NCI-H187 (cell line): ENCODE measurements at places on chromosomes 2 and 18.
A peak's percentile ranks its signal among the peaks of the same experiment; 100 is the strongest.

GRCh38 chr2:39715822-39716221 lies 50.1 kb downstream of the TMEM178A start:
- DNase-seq, result no peak

DNA sequence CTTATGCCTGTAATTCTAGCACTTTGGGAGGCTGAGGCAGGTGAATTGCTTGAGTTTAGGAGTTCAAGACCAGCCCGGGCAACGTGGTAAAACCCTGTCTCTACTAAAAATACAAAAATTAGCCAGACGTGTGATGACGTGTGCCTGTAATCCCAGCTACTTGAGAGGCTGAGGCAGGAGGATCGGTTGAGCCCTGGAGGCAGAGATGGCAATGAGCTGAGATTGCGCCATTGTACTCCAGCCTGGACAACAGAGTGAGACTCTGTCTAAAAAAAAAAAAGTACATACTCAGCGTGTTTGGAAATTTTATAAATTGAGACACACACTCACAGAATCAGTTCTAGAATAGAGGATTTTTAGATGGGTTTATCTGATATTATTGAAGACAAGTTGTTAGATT lies 17.1 kb upstream of the GIGYF2 start:
- no peak for DNase-seq

DNA sequence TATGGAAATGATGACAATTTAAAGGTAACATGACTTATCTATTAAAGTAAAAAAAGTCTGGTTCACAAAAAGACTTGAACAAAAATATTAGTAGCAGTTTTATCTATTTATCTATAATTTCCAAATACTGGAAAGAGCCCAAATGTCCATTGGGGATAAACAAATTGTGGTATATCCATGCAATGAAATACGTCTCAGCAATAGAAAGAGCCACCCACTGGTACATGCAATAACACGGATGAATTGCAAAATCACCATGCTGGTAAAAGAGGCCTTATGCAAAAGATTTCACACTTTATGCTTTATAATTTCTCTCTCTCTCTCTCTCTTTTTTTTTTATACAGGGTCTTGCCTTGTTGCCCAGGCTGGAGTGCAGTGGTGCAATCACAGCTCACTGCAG lies 91.4 kb upstream of the ASAP2 start:
- no peak for DNase-seq

DNA sequence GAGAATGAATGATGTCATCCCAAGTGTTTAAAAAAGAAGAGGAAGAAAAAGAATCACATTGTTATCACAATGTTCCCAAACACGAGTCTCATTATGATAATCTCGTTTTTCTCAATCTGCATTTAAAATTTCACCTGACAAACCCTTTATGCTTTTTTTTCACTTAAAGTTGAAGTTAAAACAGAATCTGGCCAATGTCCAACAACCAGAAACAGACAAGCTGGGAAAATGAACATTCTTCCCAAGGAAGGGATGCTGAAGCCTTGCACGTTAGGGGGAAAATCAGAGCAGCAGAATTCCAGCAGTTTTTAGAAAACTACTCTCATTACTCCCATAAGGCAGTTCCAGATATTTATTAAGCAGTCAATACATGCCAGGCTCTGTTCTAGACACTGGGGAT lies 245.3 kb downstream of the TMEM182 start:
- no peak for DNase-seq

GRCh38 chr2:222907790-222908441 lies 47.1 kb downstream of the ACSL3 start:
- DNase-seq, result no peak

DNA sequence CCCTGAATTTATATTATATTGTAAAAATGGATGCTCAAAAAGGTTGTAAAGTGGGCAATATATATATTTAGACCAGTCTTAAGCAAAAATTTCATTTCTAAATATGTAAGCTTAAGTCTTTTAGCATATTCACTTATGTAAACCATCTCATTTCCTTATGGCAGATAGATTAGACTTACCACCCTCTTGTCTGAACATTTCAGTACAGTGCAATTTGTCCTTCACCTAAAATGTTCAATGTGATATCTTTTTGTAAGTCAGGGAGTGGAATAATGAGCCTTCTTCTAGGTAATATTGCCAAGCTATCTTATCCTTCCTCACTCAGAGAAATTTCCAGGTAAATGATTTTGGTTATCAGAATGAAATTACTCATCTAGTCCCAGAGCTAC lies 92.3 kb downstream of the KLF7 start:
- no peak for DNase-seq

DNA sequence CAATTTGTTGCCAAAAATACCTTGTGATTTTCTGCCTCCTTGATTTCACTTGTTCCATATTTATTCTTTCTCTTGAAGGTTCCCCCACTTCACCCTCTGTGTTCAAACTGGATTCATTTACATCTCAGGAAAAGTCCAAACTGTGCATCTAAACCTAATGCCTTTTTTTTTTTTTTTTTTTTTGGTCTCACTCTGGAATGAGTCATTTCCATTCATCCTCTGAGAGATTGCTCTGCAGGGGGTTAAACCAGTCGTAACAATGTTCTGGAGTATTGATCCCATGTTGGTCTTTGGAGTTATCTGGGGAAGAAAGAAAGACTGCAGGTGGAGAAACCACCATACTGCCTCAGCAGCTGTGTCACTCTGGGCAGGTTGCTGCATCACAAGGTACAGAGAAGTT lies 119.7 kb downstream of the TACR1 start:
- DNase-seq, result no peak

DNA sequence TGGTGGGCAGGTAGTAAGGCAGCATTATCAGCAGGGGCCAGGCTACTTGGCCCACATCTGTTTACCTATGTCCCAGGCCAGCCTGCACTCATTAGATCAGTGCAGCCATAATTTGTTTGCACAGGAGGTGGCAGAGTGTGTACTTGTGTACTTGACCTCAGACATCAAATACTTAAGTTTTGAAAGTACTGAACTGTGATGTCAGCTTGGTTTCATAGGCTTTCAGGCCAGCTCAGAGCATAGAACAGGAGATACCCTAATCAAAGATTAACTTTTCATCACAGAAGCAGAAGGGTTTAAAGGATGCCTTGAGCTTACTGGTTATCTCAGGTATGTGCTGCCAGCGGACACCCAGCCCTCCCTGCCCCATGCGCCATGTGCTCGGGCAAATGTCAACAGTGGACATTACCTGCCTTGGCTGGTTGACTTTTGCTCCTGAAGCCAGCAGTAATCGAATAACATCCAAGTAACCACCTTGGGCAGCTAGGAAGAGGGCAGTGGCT lies 33.2 kb downstream of the ANKRD29 start:
- DNase-seq, result peak; percentile 21

DNA sequence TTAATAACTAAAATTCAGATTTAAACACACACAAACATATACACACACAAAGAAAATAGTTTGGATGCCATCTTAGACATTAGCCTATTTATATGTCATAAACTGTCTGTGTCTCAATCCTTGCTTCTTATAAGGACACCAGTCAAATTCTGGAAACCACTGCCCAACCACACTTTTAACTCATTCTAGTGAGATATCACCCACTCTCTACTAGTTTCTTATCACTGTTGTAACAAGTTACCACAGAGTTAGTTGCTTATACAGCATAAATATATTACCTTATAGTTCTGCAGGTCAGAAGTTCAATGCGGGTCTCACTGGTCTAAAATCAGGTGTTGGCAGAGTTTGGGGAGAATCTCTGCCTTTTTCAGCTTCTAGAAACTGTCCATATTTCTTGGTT lies 239.1 kb downstream of the MTX2 start:
- no peak for DNase-seq

DNA sequence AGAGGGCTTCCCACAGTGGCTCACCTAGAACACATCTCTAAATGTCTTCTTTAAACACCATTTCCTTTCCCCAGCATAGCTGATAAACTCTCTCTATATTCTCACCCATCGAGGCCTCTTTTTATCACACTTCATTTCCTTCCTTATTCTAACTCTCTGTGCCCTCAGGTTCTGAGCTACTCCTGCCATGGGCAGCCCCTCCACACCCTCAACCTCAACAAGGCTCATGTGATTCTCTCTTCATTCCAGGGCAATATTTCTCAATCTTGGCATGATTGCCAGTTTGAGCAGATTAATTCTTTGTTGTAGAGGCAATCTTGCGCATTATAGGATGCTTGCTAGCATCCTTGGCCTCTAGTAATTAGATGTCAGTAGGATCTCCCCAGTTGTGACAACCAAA lies 999.1 kb downstream of the TSN start:
- no peak for DNase-seq

- DNase-seq, result no peak
Observed at GRCh38 chr18:22999212-22999611, 66.1 kb downstream of the RBBP8 start.

- no peak for DNase-seq
Observed at GRCh38 chr18:54734059-54734458, 94.2 kb upstream of the RAB27B start.

DNA sequence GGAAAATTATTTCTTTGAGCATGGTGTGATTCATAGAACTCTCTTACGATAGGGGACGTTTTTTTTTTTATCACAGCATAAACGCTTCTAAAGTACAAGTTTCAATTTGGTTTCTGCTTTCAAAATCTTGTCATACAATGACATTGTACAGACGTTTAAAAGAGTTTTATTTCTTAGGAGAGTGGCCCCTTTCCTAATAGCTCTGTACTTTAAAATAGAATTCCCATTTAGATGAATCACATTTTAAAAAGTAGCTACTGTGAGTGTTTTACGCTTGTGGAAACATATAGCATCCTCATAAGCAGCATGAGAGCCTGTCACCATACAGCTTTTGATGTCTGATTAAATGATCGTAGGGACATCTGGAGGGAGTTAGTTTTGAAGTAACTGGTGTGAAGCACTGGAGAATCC lies 510.9 kb downstream of the PARD3B start:
- no peak for DNase-seq

- DNase-seq, result no peak
Observed at GRCh38 chr2:11907190-11907589, 160.8 kb downstream of the LPIN1 start.

DNA sequence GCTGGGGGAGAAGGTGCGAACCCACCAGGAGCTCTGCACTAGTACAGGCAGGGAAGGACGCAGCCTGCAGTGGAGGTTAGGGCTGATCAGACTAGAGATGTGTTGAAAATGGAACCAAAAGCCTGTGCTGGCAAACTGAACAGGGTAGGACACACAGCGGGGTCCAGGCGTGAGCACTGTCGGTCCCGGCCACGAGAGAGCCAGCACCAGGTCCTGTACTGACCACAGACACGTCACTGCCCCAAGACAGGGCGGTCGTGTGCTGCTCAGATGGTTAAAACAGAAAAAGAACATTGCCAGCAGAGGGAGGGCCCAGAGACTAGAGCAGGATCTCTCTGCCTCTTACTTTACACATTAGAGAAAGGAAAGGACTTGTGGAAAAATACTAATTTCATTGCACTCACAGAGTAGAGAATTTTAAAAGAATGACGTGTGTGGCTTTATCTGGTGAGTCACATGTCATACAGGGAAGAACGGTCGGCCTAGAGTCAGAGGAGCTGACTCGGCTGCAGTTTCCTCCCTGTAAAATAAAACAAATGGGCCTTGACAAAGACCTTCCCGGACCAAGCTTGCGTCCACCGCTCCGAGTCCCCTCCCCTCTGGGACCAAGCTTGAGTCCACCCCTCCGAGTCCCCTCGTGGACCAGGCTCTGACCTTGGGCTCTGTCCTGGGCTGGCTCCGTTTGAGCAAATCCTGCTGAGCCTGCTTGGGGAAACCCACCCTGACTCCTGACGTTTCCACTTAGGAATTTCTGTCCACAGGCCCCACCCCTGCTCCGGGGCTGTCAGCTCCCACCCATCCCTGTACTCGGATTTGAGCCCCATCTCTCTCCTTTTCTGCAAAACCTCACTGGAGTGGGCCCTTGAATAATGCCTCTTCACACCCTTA lies 16.7 kb upstream of the ADI1 start:
- no peak for DNase-seq

DNA sequence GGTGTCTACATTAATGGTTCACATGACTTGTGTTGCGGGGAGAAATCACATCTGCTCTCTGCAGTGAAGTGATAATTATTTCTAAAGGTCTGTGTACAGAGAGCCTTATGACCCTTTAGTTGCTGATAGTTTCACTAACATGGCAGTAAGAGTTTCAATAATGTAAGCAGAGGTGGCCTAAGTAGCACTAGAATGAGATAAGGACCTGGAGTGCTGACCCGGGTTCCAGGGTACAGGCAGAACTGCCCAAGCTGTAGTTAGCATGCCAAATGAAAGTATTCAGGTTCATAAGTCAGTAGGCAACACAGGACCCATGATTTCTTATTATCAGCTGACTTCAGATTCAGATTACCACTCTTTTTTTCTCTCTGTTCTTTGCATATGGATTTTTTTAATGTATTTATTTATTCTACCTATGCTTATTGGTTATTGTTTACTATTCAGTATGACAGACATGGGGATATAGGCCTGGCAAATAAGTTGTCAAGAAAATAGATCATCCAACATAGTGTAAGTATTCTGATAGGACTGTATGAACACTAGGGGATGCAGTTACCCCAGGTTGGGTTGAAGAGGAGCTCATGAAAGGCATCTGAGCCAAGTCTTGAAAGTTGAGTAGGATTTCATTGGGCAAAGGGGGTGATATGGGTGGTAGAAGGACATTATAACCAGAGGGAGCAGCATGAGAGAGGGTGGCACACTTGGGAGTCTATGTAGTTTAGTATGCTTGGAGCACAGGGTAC lies 105.2 kb downstream of the CCDC85A start:
- no peak for DNase-seq

DNA sequence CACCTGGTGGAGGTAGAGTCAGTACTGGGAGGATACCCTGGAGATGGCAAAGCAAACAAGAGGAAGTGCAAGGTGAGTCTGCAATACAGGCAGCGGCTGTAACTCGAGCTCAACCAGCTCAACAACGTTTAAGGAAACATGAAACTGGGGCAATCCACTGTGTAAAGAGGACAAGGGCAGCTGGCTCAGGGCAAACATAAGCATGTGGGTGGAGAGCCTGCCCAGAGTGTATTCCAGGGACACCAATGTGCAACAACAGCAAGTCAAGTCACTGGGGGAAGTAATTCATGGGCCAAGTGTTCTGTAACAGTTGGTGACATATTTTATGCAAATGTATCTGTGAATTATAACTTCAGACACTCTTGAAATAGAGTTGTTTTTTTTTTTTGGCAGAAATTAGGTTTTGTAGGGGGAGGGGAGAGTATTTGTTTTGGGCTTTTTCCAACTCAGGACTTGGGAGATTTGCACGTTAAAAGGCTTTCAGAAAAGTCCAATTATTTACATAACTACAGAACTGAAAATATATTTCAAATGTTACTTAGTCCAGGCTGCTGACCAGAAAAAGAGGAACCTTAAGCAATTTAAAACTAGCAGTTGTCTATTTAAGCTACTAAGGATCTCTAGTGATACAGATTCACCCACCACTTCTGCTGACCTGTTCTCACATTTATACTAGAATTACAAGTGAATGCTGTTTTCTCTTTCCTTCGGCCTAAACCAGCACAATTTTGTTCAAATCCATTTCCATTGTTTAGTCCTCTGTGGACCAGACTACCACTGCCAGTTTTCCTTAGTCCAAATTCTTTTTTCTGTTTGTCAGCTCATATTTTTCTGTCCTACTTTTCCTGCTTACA lies 18.6 kb downstream of the NRXN1 start:
- DNase-seq, result peak; percentile 78
